ENCODE measurements at places on chromosomes 6 and 20.

DNA sequence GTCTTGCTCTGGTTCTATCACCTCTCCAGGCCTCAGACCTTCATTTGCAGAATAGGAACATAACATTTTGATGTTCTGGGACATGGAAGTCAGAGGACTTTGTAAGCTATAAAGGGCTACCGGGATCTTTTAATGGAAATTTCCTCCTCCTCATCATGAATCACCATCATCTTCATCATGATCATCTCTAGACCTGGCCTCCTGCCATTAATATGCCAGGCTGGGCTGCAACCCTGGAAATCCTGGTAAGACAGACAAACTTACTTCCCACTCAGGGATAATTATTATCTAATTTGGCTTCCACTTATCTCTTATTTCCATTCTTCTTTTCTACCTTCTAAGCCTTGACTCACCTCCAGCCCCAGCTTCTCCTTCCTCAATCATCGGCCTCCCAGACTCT, 41.0 kb upstream of the MRPS18A start:
- no peak for DNase-seq

DNA sequence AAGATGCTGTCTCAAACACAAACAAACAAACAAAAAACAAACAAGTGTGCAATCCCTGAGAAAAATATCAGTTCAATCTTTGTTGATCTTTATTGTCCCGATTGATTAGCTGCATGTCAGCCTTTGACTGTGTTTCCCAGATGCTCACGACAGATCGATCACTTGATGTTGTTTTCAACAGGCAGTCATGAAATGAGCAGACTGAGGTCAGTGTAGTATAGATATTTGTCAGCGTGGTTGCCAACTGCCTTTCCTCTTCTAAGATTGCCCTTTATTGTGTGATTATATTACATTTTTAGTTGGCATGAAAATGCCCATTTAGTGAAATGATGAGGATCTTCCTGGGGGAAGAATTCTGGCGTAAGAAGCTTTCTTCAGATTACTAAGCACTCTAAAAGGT, 25.6 kb downstream of the UTRN start:
- DNase-seq, result no peak

- DNase-seq, result no peak
Observed at GRCh38 chr6:96621983-96622382, 59.1 kb downstream of the FHL5 start.

DNA sequence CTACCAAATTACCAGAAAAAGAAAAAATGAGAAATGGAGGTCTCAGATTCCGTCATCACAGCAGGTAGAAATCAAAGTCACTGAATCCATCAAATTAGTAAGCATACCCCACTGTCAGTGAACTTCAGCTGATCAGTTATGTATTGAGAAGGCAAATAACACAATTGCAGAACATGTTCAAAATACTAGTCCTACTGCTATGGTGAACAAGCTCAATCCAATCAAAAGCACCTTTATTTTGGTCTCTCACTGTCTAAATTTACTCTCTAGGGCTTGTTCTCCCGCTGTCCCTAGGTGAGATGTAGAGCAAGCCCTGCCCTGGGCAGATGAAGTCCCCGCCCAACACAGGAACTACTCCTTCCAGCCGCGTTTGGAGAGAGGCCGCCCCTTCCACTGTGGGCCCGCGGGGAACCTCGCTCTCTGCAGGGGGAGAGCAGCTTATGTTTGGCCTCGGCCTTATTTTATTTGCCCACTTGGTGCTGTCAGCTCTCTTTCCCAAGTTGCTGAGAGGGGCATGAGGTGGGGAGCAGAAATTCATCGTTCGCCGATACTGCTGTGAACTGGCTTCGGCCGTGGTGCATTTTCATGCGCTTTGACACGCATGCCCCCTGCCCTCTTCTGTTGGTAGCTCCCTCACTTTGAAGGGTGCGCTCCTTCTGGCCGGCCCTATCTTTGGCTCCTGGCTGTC, 14.3 kb upstream of the MAP1LC3A start:
- DNase-seq, result no peak

Data from hippocampal formation (tissue), 2 donors.